ENCODE measurements at places on chromosomes 2 and 18. TPM values are rescaled to one million over a fixed set of nuclear protein-coding genes. Genes with fewer than 3 reads are reported as not detected.

DNA sequence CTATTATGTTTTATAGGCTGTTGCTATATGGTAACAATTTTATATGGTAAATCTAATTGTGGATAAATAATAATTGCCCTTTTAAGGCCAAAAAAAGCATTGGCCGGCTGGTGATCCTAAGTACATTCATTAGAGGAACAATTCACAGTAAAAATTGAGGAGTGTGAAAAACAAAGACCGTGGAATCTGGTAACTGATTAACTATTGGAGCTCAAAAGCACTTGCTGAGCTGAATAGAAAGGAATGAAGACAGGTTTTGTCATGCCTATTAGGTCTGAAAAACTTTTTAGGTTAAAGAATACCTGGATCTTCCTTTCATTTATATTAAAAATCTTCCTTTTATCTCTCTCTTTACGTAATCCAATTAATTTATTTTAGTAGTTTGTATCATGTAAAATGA is 18.5 kb upstream of the RBBP8 start:
- no peak for DNase-seq

GRCh38 chr18:32337821-32338220 is 132.9 kb downstream of the GAREM1 start:
- DNase-seq: no peak

- DNase-seq: no peak
These were observed 250.5 kb downstream of the CAMKMT start for GRCh38 chr2:44612276-44612675.

DNA sequence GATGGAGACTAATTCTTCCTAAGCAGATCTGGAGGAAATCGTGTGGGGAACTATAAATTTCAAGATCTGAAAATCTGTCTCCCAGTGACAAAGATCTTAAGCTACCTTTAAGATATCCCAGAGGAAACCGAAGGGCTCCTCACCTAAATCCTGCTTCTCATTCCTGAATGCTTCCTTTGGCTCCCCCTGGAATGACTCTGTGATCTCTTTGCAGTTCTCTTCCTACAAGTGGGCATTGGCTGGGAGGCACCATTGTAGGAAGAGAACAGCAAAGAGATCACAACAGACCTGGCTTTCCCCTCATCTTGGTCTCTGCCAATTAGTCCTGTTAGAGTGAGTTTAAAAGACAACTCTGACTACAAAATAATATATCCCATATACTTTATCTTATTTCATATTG is 70.0 kb upstream of the KCNH7 start:
- DNase-seq: no peak

- DNase-seq: no peak
These were observed 1.9 kb downstream of the GLI2 start for GRCh38 chr2:120737340-120738101.

Gene TMEM163
- 0.43 TPM for total RNA-seq

Gene LCT
- not detected for total RNA-seq

Gene ZFAND2B
- 57.6 TPM for total RNA-seq

DNA sequence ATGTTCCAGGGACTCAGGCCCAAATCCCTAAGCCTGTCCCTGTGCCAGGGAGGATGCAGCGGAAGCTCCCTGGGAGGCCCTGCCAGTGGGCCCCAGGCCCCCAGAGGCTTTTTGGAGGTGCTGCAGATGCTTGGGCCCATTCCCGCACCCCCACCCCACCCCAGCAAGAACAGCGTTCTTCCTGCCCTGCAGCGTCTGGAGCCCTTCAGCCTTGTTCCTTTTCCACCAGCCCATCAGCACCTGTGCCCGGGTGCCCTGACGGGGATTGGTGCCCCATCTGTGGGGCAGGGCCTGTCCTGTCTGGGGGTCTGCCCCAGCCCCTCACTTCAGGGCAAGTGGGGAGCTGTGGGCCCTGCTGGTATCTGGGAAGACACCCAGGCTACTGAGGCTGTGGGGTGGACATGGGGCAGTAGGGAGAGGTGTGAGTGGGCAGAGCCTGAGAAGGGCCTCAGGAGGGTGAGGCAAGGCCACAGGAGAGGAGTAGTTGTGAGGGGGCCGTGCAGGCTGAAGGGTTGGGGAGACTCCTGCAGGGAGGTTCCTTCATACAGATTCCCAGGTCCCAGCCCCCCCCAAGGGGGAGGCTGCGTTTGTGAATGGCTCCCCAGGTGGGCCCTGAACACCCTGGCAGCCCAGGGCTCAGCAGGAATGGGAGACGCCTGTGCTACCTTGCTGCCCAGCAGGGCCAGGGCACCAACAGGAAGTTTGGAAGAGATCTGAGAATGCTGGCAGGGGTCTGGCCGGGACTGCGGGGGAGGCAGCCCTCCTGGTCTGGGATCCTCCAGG is 2.4 kb downstream of the RNPEPL1 start:
- DNase-seq: no peak

DNA sequence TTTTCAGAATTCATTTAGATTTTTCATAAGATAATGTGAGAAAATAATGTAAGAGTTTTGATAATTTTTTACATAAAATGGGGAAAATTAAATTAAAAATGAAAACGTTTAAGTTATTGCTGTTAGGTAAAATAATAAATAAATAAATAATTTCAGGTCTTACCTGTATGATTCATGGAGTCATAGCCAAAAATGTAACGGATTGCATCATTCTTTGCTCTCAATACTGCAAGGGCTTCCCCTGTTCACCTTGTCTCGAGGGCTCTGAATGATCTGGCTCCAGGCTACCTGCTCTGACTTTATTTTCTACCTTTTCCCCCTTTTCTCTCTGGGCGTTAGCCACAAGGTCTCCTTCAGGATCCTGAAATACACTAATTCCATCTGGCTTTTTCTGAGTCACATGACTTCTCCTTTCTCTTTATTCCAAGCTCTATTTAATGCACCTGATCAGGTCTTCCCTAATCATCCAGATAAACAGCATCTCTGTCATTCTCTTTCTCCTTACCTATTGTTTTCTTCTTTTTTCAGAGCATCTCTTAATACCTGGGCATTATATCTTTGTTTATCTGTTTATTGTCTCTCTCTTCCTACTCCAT is 30.0 kb upstream of the CFAP36 start:
- DNase-seq: no peak

Data from A172 (cell line).